ENCODE measurements at places on chromosomes 11 and 22.

DNA sequence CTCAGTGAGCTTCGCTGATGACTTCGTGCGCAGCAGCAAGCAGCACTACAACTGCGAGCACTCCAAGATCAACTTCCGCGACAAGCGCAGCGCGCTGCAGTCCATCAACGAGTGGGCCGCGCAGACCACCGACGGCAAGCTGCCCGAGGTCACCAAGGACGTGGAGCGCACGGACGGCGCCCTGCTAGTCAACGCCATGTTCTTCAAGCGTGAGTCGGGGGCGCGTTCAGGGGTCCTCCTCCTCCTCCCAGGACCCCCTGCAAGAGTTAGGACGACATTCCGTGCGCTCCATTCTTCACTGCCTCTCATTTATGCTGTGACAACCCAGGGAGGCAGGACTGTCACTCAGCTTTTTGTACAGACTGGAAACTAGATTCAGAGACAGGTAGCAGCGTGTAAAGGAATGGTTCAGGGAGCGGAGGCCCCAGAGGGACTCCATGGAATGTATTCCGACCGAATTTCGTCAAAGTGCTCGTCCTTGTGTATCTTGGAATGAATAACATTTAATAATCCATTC, 4.8 kb downstream of the SERPINH1 start:
- no peak for DNase-seq

DNA sequence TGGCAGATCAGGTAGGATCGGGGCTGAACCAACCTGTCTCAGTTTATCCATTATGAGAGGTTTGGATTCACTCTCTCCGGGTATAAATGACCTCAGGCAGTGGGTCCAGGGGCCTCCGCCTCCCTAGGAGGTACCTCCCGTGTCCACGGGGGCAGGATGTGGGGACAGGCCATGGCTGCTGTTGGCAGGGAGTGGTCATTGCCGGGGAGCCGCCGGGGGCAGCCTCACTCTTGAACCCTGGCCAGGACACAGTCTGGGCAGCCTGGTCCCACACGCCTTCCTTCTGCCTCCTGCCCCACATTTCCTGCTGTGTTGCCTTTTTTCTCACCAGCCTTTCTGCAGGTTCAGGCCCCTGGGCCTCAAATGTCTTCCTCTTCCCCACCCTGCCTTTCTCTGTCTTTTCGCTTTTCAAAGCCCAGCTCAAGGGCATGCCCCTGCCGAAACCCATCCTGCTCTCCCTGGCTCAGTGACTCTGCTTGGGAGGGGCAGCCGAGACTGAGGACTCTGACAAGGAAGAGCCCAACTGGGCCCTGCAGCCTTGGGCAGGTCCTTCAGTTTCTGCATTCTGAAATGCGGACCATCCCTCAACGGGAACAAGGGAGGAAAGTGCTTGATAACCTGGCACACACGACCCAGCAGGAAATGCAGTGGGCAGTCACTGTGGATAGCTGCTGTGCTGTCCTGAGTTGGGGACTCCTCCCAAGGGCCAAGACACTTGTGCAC, 31.1 kb downstream of the ZC3H7B start:
- DNase-seq, result no peak

DNA sequence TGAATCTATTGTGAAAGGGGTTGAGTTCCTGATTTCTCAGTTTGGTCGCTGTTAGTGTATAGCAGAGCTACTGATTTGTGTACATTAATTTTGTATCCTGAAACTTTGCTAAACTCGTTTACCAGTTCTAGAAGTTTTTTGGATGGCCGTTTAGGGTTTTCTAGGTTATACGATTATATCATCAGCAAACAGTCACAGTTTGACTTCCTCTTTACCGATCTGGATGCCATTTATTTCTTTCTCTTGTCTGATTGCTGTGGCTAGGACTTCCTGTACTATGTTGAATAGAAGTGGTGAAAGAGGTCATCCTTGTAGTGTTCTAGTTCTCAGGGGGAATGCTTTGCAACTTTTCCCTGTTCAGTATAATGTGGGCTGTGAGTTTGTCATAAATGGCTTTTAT, 24.6 kb upstream of the OOSP4B start:
- DNase-seq, result no peak

- DNase-seq, result no peak
Measured at GRCh38 chr22:23845265-23846080, 6.7 kb upstream of the DERL3 start.

- no peak for DNase-seq
Measured at GRCh38 chr11:1204381-1205101, 18.3 kb upstream of the MUC5B start.
